Naive B cell (primary cell): ENCODE measurements at places on chromosomes 3 and 15. TPM values are rescaled to one million over a fixed set of nuclear protein-coding genes. Genes with fewer than 3 reads are reported as not detected.

CP gene
- 0.82 TPM for polyA plus RNA-seq

ITIH1 gene
- 3.7 TPM for polyA plus RNA-seq

CHRM5 gene
- 0.09 TPM for polyA plus RNA-seq

HHATL gene
- not detected for polyA plus RNA-seq

KIAA1143 gene
- 9.5 TPM for polyA plus RNA-seq

NPRL2 gene
- polyA plus RNA-seq: 17.9 TPM

DNA sequence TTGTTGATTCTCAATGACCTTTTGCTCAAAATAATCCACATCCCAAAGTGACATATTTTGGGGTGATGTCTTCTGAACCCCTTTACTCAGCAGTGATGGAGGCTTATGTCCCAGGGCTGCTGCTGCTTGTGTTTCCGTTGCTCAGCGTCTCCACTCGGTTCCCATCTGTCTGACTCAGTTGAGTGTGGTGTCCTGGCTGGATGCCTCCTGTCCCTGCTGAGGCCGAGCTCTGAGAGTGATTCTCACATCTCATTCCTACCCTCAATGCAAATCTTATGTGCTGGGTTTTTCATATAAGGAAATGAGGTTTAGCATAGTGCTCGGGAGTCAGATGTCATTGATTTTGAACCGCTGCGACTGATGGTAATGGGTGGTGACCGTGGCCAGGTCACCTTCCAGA is 247.4 kb downstream of the GABRG3 start:
- DNase-seq: no peak

DNA sequence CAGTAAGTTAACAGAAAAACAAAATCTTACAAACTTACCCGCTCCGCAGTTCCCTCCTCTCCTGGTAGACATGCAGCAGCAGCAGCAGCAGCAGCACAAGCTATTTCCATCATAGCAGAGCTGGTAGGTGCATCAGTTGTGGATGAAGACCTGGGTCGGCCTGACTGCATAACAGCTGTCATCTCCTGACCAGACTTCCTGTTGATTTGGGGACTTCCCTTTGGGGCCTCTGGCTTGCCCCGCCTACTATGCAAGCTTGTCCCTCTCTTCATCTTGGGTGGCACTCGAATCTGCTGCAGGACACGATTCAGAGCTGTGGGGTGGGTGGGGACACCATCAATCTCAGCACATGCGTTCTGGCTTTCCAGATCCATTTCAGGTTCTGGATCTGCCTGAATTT is 65.7 kb downstream of the TMCC1 start:
- peak; percentile 41 for DNase-seq

GRCh38 chr15:80780416-80781221 is 1.4 kb downstream of the CEMIP start:
- no peak for DNase-seq

GRCh38 chr3:22117751-22118346 is 366.8 kb upstream of the ZNF385D start:
- no peak for DNase-seq

GRCh38 chr3:195194559-195195206 is 76.3 kb downstream of the XXYLT1 start:
- no peak for DNase-seq

DNA sequence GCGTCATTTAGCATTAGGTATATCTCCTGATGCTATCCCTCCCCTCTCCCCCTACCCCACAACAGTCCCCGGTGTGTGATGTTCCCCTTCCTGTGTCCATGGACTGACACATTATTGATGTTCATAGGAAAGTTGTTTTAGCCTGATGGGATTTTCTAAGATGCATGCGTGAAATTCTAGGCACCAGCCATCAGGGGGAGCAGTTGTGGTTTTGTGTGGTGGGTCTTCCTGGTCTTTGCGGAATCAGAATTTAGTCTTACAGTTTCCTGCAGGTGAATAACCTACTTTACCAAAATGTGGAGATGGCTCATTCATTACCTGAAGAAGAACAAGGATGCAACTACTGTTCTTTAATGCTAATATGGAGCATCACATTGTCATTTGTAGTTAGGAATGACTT is 455.0 kb upstream of the THBS1 start:
- DNase-seq: no peak

DNA sequence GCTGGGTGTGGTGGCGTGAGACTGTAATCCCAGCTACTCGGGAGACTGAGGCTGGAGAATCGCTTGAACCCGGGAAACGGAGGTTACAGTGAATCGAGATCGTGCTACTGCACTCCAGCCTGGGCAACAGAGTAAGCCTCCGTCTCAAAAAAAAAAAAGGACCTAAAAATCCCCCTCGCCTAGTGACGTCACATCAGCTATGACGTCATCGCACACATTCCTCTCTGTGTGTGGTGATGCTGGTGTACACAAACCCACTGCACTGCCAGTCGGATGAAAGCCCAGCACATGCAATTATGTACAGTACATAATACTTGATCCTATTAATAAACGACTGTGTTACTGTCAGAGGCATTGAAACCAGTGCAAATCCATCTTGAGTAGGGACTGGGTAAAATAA is 40.2 kb upstream of the SEC61A1 start:
- no peak for DNase-seq

- DNase-seq: no peak
Observed at GRCh38 chr3:58207954-58208353, 2.8 kb downstream of the DNASE1L3 start.

DNA sequence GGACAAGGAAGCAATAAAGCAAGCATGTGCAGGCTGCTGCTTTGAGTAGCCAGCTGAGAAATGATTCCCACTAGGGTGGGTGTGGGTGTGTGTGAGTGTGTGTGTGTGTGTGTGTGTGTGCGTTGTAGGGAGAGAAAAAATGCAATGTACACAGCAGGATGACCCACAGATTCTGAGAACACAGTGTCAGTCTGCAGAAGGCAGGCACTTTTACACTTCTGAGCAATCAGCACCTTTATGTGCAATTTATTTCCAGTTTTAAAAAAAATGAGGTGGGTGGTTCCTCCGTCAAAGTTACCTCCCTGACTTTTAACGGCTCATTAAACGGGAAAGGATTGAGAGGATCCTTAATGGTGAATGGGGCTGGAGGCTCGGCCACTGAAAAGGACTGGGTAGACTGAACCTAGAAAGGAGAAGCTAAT is 38.5 kb upstream of the LIPC start:
- DNase-seq: no peak

DNA sequence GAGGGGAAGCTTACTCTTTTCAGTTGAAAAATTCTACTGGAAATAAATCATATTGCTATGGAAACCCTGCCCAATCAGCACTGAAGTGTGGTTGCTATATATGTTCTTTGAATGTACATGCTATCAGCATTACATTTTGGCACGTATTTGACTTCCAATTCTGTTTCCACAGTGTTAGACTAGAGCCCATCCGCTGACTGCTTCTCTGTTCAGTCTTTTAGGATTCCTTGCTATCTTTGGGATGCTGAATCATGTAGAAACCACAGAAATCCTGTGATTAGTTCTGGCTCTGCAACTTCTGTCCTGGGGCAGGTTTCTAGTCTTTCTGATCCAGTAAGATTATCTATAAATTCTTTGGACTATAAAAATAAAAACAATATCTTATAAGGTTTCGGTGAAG is 128.2 kb upstream of the SLC7A14 start:
- DNase-seq: no peak

DNA sequence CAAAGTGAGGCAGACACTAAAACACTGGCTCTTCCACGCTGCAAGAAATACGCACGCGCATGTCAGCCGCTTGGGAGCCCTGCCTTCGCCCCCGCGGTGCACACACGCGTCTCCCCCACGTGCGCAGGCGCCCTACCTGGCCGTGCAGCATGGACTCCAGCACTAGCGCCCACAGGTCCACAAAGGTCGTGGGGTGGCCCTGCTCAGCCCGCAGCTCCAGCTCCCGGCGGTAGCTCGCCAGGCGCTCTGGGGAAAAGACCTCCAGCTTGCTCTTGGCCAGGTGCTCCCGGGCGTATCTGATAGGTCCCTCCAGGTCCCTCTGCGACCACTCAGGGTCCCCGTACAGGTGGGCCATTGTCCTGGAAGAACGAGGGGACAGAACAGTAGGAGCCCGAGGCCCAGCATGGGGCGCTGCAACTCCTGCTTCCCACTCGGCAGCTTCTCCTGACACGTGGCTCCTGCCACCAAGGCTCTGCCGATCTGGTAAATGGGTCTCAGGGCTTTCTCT is 14.9 kb downstream of the PLA2G4D start:
- no peak for DNase-seq

DNA sequence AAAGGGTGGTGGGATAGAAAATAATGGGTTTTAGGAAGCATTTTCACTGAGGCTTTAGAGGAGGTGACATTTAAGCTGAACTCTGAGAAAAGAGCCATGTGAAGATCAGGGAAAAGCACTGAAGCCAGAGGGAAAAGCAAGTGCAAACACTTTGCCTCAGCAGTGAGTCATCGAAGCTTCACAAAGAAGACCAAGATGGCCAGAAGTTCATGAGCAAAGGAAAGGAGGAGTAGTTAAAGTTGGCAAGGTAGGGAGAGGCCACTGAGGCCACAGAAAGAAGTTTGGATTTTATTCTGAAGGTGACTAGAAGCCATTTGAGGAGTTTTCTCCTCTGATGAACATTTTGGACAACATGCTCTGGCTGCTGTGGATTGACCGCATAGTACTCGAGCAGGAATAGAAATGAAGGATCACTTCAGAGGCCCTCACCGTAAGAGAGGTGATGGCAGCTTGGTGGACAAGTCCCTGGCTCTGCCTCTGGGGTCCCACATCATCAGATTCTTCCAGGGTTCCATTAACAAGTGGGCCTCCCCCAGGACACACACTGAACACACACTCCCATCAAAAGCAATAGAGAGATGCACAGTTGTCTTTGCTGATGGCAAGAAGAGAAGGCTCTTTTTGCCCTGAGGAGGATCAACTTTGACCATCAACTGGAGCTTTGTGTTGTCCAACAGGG is 75.5 kb downstream of the TOP2B start:
- no peak for DNase-seq

- no peak for DNase-seq
Observed at GRCh38 chr15:67813104-67813634, 12.1 kb upstream of the SKOR1 start.

DNA sequence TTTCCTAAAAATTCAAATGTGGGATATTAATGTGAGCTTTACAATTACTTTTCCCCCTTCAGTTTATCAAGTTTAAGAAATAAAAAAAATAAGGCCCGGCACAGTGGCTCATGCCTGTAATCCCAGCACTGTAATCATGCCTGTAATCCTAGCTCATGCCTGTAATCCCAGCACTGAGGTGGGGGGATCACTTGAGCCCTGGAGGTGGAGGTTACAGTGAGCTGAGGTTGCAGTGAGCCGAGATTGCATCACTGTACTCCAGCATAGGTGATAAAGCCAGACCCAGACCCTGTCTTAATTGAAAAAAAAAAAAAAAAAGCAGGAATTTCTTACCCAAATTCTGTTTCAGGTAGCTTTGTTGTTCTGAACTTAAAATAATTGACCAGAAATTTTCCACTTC is 17.9 kb downstream of the ATP6V1A start:
- no peak for DNase-seq

DNA sequence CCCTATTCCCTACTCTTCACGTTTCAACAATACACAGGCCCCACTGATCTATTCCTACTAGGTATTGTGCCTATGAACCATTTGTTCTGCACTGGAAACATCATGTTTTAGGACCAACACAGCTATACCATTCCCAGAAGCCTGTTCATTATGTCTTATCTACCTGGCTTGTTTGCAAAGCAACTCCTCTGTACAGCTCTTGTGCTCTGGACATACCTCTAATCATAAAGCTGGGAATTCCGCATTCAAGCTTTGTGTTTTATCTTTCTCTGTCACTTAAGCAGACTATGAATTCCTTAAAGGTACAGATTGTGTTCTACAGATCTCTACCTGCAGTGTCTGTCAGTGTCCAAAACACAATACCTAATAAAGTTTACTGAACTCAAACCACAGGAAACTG is 87.5 kb upstream of the CSPG5 start:
- no peak for DNase-seq

DNA sequence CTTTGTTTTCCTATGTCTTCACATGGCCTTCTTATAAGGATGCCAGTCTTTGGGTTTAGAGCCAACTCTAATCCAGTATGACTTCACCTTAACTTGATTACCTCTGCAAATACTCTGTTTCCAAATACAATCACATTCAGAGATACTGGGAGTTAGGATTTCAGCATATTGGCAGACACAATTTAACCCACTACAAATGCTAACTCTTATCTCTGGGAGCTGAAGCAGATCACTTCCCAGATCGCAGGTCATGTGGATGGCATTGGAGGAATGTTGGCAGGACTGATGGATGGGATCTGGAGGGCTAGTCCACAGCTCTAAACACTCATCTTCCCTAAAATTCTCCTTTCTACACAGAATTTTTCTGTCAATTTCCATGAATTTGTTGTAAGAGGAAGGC is 46.2 kb upstream of the ADGRG7 start:
- DNase-seq: no peak

DNA sequence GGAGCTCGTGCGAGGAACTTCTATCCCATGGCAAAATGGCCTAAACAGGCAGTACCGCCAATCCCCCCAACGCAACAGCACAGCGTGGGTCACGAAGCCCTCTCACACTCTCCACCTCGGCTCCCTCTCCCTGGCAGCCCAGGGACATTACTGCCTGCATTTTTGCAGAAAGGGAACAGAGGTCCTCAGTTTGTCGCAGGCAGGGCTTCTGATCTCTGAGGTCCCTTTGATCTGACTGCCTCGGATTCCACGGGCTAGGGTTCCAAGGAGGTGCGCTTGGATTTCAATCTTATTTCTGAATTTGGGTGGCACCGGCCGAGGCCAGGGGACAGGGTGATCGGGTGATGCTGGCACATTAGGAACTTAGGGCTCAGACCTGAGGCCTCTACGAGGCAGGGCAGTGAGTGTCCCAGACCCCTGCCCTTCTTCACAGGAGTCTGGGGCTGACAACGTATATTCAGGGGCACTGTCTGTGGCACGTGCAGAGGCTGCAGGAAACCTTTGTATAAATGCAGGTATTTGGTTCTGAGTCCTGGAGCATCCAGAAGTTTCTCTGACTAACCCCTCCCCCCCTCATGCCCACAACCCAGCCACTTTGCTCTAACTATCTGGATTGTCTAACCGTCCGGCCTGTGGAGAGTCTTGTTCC is 197.9 kb downstream of the XXYLT1 start:
- no peak for DNase-seq

- DNase-seq: no peak
Observed at GRCh38 chr15:38117781-38118180, 134.9 kb upstream of the SPRED1 start.
